A172 (cell line): ENCODE measurements at places on chromosomes 7 and 10. TPM values are rescaled to one million over a fixed set of nuclear protein-coding genes. Genes with fewer than 3 reads are reported as not detected.

NEUROD6 gene
- total RNA-seq: not detected in 2 replicates

PRSS37 gene
- not detected in 2 replicates for total RNA-seq

MYOF gene
- 285 and 317 TPM in 2 replicates for total RNA-seq

GRCh38 chr10:117996709-117997108, 50.0 kb downstream of the RAB11FIP2 start:
- no peak for DNase-seq

DNA sequence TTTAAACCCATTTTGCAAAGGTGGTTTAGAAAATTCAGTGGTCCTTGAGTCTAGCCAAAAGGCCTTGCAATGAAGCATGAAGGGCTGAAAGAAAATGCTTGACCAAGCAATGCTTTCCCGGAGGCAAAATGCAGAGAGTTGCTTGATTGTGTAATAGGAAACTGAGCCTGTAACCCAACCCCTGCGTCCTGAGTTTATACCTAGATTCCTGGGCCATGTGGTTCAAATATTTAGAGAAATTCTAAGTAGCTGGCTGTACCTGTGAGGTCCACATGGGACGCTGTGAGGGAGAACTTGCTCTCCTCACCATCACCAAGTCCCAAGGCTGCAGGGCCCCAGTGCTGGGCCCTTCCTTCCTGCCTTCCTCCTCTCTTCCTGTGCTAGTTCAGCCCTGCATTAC, 45.7 kb downstream of the CXCL12 start:
- no peak for DNase-seq

- no peak for DNase-seq
Measured at GRCh38 chr7:74214816-74215630, 5.2 kb downstream of the LAT2 start.

HOGA1 gene
- total RNA-seq: 6.3 and 7.7 TPM in 2 replicates

BTBD16 gene
- not detected in 2 replicates for total RNA-seq

TBX20 gene
- 0.96 and 1.2 TPM in 2 replicates for total RNA-seq
